ENCODE measurements at places on chromosomes 6 and 20.

GRCh38 chr6:95879856-95880255 is 135.9 kb upstream of the FUT9 start:
- DNase-seq = no peak

DNA sequence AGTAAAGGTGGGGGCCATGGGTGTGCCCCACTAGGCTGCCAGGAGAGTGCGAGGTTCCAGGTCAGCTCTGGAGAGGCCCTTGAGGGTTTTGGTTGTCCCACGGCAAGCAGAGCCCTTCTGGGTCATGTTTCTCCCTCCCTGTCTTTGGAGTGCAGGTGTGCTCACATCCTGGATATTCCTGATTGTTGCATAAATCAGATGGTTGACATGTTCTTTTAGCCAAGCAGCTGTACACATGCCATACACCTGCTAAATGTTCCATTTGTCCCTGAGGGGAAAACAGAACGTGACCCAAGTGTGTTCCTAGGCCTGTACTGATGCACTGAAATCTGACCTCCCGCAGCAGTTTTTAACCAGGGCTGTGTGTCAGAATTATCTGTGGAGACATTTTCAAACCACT is 77.5 kb upstream of the BEND3 start:
- no peak for DNase-seq

- no peak for DNase-seq
Measured at GRCh38 chr20:3740615-3741301, 8.3 kb downstream of the HSPA12B start.

DNA sequence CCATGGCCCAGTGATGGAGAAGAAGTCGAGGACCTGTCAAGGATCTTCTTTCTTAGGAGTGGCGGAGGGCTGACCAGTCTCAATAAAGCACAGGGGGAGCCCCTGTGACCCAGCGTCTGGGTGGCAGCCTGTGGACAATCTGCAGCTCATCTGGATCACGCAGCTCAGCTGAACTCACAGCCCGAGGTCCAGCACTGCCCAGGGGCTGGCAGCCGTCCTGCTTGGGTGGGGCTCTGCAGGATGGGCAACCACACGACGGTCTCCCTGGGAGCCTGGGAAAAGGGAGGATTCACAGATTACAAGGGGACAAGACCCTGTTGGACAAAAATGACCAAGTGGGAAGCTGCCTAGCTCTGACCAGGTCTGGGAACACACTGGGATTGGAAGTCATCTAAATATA is 110.8 kb downstream of the MYLK4 start:
- DNase-seq = no peak

GRCh38 chr6:42269553-42269952 is 51.9 kb upstream of the MRPS10 start:
- no peak for DNase-seq

- DNase-seq = no peak
Measured at GRCh38 chr6:160116411-160116810, 5.2 kb upstream of the SLC22A1 start.

- DNase-seq = no peak
Measured at GRCh38 chr6:25278261-25278913, 787 bp upstream of the CARMIL1 start.

GRCh38 chr20:3653921-3654320 is 9.3 kb downstream of the GFRA4 start:
- DNase-seq = no peak
